ENCODE measurements at places on chromosomes 7 and 10.

- no peak for DNase-seq
Measured at GRCh38 chr7:54543051-54543488, 895 bp downstream of the VSTM2A start.

GRCh38 chr10:97515271-97515978 lies 16.7 kb downstream of the UBTD1 start:
- no peak for DNase-seq

DNA sequence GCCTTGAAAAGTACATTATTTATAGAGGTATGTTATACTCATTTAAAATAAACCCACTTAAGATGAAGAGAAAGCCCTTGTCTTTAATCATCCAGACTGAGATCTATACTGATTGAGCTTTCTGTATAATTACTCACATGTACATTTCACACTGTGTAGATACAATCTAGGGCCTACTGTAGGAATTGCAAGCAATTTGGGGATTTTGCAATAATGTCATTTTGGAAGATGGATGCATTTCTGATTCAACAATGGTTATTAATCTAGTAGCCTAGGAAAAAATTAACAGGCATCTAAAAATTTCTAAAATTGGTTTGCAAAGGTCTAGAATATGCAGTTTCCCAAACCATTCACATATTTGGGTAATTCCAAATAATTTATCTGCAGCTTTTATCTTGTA lies 132.2 kb downstream of the PDE1C start:
- DNase-seq = no peak

GRCh38 chr7:98810153-98810802 lies 59.5 kb downstream of the TMEM130 start:
- DNase-seq = no peak

DNA sequence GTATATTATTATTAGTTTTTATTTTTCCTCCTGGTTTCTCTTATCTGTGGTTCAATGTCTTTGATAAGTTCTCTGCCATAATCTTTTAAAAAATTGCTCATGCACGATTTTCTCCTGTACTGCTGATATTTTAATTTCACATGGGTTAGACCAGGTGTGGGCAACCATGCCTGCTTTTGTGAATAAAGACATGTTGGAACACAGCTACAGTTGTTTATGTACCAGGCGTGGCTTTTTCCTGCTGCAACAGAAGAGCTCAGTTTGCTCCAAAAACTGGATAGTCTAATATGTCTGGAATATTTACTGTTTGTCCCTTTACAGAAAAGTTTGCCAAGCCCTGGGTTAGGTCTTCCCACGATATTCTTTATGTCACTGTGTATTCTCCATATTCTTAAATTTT lies 105.2 kb downstream of the VWC2 start:
- DNase-seq = no peak

GRCh38 chr7:22432203-22432718 lies 67.7 kb downstream of the STEAP1B start:
- no peak for DNase-seq

DNA sequence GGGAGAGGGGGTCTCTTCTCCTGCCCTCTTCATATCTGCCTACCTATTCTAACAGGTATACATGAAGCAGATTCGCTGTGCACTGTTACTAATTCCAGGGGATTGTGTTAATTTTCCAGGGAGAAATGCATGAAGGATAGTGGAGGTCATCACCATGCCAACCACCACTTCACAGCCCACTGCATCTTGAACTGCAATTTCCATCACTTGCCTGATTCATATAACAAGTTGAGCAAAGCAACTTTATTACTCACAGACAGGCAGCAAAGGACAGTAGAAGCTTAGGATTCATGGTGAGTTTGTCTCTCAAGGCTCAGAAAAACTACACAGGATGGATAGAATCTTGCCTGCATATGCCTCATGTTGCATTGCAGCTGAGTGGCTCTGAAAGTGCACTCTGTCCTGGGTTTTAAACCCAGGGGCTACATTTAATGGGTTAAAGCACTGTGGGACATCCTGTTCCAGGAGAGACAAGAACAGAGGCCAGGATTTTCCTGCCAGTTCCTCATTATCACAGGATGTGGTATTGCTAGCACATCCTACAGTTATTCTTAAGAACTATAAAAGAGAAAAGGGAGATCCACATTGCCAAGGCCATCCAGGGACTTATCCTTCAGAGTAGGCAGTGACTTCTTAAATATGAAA lies 136.9 kb upstream of the PRSS1 start:
- DNase-seq = no peak

GRCh38 chr10:126842356-126842755 lies 62.9 kb upstream of the DOCK1 start:
- DNase-seq = no peak

- DNase-seq = no peak
Measured at GRCh38 chr10:78313636-78314035, 280.0 kb downstream of the RPS24 start.

- DNase-seq = no peak
Measured at GRCh38 chr10:76624470-76624869, 1013.1 kb downstream of the KCNMA1 start.

GRCh38 chr10:31353574-31353973 lies 34.6 kb downstream of the ZEB1 start:
- no peak for DNase-seq

DNA sequence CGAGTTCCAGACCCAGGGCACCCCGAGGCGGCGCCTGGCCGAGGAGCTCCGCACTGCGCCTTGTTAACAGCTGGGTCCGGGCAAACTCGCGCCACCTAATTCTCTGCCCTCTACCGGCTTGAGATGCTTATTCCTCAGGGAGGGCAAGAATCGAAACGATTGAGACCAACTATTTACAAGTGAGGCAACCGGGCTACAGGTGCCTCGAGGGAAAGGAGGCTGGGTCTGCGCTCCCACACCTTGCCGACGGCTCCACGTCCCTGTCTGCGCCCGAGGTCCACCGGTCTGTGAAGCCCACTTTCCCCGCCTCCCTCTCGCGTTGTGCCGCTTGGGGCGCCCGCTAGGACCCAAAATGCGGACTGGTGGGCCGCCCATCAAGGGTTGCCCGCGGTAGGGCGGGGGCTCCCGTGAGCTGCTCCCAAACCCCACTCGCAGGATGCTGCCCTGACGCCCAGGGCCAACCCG lies 527 bp downstream of the AKR1B1 start:
- peak; percentile 89 for DNase-seq

GRCh38 chr10:127018298-127018650 lies 113.0 kb downstream of the DOCK1 start:
- DNase-seq = no peak

DNA sequence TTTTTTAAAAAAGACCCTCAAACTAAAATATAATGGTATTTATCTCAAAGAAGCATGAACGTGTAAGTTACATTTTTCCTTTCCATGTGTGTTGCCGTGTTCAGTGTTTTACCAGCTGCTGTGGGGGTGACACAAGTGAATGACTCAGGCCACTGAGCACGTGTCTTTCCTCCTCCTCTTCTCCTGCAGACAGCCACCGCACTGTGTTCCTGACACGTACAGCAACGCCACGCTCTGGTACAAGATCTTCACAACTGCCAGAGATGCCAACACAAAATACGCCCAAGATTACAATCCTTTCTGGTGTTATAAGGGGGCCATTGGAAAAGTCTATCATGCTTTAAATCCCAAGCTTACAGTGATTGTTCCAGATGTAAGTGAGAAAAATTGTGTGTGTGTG lies 29.7 kb downstream of the TMEM248 start:
- DNase-seq = no peak

DNA sequence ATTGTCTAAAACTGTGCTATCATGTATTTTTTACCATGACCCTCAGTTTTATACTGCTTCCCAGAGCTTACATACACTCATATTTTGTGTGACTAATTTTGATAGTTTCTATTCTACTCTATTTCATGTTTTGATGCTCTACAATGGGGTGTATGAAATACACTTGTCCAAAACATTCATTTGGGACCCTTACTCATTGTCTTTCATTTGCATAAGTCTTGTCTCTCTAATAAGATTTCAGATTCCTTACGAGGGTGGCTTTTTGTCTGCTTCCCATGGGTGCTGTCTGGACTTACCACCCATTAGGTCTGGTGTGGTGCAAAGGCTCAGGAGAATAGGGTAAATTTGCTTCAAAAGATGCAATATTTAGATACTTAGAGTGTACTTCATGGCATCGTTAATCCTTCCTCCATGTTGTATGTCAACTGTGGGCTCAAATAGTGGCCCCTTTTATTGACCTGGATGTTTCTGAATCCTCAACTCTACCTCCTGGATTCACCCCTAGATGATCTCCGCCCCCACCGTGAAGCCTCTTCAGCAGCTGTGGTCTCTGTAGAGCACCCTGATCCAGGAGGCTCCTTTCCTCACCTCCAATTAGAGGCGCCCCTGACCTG lies 3.6 kb upstream of the GIMAP5 start:
- DNase-seq = no peak

DNA sequence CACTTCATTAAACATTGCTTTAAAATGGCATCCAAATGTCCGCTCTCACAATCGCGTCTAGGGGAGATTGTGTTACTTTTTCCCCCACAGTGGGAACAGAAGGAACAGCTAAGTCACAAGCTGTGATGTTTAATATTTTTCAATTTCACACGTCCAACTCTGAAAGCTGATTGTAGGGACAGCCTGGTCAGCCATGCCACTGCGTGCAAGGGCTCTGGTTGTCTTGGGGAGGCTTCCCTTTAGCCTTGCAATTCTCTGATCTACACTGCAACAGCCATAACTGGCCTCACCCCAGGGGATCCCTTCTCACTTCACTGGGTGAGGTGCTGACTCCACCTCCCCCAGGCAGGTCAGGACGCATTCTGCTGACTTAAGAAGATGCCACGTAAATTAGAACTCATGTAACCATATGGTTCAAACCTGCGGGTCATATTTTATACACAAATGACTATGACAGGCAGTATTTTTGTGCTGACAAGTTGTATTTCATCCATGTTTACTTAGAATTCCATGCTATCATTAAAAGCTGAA lies 425.2 kb upstream of the NFE2L3 start:
- no peak for DNase-seq

DNA sequence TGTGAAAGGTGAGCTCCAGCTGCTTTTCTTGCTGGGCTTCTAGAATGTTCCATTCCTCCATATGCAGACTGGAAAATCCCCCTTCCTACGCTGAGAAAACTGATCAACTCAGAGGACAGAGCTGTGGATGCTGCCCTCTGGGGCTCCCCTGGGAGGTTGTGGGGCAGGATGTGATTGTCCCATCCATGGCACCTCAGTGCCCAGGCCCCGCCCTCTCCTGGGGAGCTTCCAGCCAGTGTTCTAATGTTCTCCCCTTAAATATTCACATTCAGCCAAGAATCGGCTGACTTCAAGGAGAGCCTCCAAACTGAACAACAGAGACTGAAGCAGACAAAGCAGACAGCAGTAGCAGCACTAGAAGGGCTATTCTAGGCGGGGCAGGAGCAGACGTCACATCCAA lies 55.0 kb downstream of the RAMP3 start:
- DNase-seq = no peak

- DNase-seq = peak; percentile 4
Measured at GRCh38 chr7:26305090-26305868, 13.6 kb downstream of the SNX10 start.

GRCh38 chr7:93047514-93048099 lies 70.2 kb downstream of the SAMD9 start:
- DNase-seq = no peak

DNA sequence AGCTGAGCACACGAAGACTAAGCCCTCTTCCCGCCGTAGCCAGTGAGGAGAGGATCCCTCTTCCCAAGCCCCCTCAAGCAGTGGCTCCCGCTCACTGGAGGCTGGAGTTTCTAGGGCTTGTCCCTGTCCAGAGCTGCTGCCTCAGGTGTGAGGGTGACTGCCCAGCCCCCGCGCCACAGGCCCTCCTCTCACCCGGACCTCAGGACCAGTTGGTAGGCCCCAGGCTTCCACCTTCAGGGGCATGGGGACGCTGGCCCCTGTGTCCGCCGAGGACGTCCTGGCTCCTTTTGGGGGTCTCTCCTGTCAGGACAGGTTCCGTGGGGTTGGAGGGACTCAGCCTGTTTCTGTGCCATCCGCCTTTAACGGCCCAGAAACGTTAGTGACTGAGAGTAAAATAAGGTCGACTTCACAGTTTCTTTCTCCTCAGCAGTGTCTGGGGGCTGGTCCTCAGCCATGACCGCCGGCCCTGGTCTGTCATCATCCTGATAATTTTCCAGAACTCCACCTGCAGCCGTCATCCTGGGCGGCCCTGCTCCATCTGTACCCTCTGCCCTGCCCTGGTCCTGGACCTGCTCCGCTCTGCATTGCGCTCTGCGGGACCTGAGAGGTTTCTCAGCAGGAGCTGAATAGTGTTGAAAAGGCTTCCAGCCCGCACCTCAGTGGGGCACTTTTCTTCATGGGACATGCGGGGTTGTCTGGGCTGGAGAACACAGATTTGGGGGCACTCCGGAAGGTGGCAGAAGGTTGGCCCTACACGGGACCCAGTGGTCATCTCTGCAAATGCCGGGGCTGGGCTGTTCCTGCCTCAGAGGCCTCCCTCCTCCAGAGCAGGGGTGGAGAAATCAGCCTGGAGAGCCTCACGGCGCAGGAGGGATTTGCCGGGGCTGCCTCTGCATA lies 36.0 kb upstream of the FAM20C start:
- DNase-seq = no peak

DNA sequence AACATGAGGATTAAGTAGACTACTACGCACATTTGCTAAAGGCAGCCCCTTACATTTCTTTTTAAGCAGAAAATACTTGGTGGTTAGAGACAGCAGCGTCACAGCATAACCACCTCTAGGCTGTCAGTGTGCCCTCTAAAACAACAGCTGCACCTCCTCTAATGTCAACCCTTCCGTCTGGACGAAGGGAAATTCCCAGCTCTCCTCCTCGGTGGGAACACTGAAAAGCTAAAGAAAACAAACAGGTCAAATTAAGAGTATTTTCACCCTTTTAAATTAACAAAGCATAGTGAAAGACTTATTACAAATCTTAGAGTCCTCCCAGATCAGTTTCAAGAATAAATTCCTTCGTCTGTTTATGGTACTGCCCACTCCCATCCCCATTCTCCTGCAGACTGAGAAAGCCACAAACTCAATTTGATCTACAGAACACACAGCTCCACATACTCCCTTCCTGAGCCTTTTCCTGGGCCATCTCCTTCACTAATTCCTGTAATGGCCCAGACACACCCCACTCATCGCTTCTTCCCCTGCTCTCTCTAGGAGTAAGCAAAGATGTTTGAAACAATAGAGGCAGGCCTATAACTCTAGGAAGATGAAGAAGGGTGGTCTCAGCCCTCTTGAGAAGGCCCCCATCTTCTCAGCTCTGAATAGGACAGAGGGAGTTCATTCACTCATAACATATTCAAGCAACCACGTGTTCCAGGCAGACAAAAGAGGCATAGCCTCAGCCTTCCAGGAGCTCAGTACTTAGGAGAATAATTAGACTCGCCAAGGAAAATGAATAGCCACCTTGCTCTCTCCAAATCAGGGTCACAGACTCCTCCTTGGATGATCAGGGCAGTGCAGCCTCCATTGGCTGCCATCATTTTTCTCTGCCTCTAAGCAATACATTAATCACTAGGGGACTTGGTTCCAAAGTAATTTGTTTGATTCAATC lies 47.5 kb upstream of the HNRNPH3 start:
- no peak for DNase-seq

- DNase-seq = no peak
Measured at GRCh38 chr10:20492447-20492846, 404.7 kb downstream of the NEBL start.

- DNase-seq = no peak
Measured at GRCh38 chr7:107471292-107472070, 1.6 kb downstream of the GPR22 start.

Measured in chondrocyte (in vitro differentiated cells).